Thoracic aorta (tissue), 2 donors: ENCODE measurements at places on chromosomes 4 and X. TPM values are rescaled to one million over a fixed set of nuclear protein-coding genes. Genes with fewer than 3 reads are reported as not detected.

The POF1B gene
- 0.21 TPM for total RNA-seq

DNA sequence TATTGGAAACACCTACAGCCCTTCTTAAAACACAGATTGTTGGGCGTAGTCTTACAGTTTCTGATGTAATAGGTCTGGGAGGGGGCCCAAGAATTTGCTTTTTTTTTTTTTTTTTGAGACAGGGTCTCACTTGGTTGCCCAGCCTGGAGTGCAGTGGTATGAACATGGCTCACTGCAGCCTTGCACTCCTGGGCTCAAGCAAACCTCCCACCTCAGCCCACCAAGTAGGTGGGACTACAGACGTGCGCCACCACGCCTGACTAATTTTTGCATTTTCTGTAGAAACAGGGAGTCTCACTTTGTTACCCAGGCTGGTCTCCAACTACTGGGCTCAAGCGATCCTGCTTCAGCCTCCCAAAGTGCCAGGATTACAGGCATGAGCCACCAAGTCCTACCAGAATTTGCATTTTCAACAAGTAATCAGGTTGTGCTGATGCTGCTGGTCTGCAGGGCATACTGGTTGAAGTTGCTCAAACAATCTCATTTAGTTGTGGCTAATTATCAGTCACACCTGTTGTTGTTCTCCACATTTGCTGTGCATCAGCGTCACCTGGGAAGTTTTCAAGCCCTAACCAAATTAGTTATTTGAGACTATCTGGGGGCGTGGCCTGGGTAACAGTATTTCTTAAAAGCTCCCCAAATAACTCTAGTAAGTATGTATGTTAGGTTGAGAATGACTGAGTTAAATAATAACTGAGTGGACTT is 14.0 kb downstream of the TMEM154 start:
- no peak for DNase-seq

The CENPVL1 gene
- not detected for total RNA-seq

The ZFYVE28 gene
- 11.5 TPM for total RNA-seq

DNA sequence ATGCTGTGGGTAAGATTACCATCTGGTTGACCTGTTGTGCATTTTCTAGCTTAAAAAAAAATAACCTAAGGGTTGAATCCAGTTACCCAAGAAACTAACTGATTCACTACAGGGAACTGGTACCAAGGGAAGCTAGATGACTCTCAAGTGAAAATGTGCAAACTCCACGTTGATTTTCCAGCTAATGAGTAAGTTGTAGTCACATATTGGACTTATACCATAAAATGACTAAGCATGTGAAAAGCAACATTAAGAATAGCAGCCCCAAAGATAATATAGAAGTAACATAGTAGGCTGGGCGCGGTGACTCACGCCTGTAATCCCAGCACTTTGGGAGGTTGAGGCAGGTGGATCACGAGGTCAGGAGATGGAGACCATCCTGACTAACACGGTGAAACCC is 270.9 kb downstream of the SPRY1 start:
- DNase-seq = no peak

- no peak for DNase-seq
Measured at GRCh38 chr4:56619160-56619559, 61.9 kb downstream of the HOPX start.

The PRPS2 gene
- 10.8 TPM for total RNA-seq

DNA sequence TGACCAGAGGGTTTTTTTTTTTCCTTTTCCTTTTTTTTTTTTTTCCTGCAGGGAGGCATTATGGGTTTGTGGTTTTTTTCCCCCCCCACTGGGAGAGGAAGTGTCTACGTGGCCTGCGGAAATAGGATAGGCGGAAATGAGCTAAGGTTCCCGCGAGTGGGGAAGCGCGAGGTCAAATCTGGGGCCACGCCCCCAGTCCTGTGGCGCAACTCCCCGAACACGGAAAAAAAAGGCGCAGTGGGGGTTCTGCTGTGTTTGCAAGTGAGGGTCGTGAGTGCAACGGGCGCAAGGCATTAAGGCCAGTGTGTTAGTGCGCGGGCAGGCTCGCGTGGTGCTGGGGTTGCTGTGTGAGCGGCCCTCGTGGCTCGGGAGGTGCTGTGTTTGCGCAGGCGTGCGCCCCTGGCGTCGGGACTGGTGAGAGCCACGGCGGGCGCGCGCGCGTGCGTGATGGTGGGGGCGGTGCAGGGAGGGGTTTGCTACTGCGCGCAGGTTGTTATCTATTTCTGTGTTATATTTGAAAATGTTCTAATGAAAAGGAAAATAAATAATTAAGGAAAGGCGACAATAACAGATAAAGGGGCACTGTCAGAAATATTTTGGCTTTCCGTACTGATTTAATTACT is 685 bp upstream of the MORF4L2 start:
- peak; percentile 51 for DNase-seq

DNA sequence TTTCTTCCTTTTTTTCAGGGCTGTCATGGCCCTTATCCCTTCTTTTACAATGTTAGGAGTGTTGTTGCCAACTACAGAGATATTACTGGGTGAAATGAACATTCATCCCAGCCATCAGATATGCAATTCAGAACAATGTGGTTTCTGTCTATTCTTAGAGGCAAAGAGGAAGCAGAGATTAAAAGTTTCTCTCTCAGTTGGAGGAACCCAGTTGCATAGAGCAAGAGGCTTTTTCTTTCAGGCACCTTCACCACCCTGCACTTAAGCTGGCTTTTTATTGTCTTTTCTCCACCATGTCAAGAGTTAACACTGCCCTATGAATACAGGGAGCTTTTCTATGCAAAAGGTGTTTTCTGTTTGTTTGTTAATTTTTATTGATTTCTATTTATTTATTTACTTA is 1559.6 kb upstream of the IGFBP7 start:
- no peak for DNase-seq

The AREG gene
- 54.3 TPM for total RNA-seq

DNA sequence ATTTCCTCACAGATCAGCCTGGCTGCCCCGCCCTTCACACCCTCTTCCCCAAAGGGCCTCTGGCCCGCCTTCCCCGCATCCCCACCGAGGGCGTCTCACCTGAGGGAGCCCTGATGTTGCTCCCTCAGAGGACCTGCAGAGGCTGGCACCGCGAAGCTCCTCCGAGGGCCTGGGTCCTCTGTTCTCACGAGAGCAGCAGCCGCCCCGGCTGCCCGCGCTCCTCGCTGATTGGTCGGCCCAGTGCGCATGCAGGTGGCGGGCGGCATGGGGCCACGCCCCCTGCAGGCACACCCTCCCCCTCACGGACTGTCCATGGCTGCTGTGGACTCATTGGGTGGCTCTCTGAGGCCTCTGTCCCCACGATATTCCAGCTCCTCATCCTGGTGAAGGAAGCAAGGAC is at the start of gene FAM9C:
Gene FAM9C (minus strand): TSS at position 180 of the 400 bp plus-strand sequence. CDS start 831 bp downstream, outside the sequence.
- DNase-seq = no peak

DNA sequence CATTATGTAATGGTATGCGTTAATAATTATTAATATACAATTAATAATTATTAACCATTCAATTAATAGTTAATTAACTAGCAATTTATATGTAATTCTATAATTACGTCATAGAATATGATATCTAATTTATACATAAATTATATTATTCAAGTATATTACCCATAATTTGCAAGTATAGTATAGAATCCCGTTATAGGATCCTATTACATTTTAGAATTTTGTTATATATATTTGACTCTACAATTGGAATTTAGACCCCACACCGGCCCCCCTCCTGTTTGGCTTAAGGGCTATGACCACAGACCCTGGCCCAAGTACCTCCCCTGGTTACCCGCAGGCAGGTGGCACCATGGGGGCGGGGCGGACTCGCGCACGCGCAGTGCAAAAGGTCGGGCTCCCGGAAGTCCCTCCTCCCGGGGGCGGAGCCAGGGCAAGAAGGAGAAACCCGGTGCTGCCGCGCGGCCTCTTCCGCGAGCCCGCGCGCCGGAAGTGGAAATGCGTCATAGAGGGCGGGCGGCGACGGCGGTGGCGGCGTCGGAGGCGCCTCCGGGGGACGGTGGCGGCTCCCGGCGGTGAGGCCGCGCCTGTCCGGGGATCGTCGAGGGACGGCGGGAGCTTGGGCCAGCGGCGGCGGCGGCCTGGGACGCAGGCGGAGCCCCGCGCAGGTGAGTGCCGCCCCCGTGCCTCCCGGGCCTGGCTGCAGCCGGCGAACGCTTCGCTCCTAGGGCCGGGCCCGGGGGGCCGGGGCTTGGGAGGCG is at the start of gene AKAP17A:
Gene AKAP17A (plus strand): TSS at position 503 of the 761 bp plus-strand sequence. CDS start 1,859 bp downstream, outside the sequence.
- peak; percentile 65 for DNase-seq

GRCh38 chrX:30787012-30787411 is 102.0 kb downstream of the TAB3 start:
- no peak for DNase-seq

DNA sequence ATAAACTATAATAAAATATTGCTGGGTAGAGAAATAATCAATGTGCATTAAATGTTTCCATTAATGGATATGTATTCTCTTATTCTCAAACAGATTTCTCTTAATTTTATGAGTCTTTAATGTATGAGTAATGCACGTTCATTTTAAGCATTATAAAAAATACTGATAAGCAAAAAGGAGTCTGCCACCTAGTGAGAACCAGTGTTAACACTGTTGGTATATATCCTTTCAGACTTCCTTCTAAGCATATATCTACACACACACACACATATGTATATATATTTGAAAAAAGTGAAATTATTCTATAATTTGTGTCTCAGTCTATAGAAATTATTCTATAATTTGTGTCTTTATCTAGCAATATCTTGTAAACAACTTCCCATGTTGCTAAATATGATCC is 49.9 kb upstream of the MTMR1 start:
- DNase-seq = no peak

- DNase-seq = no peak
Measured at GRCh38 chr4:34939073-34939472, 1305.2 kb downstream of the ARAP2 start.

GRCh38 chr4:74408639-74409038 is 36.3 kb upstream of the AREG start:
- no peak for DNase-seq

- no peak for DNase-seq
Measured at GRCh38 chr4:121861426-121861825, 8.8 kb downstream of the BBS7 start.

DNA sequence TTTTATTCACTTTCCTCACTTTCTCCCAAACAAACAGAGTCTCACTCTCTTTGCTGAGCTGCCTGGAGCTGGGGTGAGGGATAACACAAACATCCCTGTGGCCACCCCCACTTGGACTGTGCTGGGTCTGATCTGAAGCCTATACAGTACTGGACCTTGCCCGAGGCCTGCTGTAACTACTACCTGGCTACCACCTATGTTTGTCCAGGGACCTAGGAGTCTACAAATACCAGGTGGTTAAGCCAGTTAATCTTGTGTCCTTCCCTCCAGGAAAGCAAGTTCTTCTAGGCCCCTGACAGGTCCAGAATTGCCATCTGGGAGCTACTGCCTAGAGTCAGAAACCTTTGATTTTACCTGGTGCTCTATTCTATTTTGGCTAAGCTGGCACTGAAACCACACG is 87.3 kb downstream of the RTL3 start:
- DNase-seq = no peak

DNA sequence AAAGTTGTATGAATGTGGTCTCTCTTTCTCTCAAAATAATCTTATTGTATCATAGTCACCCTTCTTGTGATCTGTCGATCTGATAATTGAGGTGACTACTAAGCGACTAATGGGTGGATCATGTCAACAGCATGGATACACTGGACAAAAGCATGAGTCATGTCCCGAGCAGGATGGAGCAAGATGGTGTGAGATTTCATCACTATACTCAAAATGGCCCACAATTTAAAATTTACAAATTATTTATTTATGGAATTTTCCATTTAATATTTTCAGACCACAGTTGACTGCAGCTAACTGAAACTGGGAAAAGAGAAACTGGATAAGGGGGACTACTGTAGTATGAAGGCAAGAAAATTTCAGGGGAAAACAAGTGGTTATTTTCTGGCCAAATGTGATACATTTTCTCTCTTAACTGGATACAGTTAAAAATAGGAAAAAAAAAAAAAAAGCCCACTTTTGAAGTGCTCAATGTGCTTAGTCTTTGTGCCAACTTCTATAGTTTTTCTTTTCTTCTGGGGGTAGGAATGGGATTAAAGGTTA is 25.3 kb downstream of the FAM241A start:
- no peak for DNase-seq

GRCh38 chr4:153020457-153020856 is 84.3 kb downstream of the FHDC1 start:
- no peak for DNase-seq

The OPRPN gene
- not detected for total RNA-seq

The MAGEA2B gene
- not detected for total RNA-seq

DNA sequence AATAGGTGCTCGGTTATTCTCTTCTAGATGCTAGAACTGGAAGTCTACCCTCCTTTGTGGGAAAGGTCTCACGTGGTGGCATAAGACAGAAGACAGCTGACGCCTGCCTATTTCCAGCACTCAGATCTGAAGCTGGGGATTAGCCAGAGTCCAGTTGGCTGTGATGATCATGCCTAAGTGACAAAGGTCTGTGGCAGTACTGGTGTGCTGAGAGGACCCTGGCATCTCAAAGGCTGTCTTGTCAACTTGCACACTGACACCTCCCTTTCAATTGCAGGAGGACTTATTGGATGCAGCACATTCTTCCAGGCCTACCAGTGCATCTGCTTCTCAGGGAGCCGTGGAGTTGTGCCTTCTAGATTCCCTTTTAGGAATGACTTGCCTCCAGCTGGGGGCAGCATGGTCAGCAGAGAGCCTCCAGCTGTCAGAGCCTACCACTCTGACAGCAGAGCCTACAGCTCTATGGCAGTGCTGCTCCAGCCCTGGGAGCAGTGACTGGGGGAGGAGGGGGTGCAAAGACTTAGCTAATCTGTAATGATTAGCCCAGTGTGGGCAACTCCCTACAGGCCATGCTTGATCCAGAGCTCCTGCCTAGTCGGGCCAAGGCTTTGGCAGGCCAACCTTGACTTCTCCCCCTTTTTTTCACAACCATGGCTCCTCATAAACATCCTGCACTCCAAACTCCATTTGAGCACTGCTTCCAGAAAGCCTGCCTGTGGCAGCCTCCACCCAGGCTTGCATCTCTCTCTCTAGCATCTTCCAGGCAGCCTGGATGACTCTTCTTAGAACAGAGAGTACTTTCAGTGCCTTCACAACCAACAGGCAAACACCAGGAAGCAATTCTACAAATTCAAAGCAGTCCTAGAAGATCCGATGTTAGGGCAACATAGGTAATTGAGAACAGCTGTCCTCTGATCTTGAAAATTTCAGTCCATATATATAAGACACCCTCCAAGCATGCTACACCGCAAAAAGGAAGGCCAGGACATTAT is 13.8 kb upstream of the FGFBP2 start:
- no peak for DNase-seq

DNA sequence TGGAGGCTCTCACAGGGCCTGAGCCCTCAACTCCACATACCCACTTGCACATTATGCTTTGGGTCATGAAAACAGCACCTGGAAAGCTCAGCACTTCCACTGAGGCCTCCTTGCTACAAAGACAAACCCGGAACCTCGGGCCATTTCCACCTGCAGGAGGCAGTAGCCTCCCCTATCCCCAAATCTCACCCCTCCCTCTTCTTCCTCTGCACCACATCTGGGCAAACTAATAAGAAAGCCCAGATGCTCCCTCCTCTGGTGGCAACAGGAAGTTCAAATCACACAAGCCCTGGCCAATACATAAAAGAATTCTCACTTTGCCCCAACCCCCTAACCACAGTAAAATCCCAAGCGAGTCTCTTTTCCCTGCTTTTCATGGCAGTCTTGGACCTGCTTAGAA is 136.4 kb downstream of the MAPK10 start:
- no peak for DNase-seq
